T-helper 1 cell treated with Interleukin-12 subunit alpha and Interleukin-12 subunit beta and Interleukin-4 antibody, amounts not matched to agents 30 ng/mL and 1 ng/mL, for 36 hours (primary cell): ENCODE measurements at places on chromosomes 7 and 10. TPM values are rescaled to one million over a fixed set of nuclear protein-coding genes. Genes with fewer than 3 reads are reported as not detected.

The NME8 gene
- not detected in 2 replicates for total RNA-seq

The HOXA4 gene
- total RNA-seq: 0.22 TPM in 1 of 2 replicates, not detected in the other

The SPDYE2 gene
- 0.12 TPM in 1 of 2 replicates, not detected in the other for total RNA-seq

The FGF8 gene
- total RNA-seq: not detected in 2 replicates

The TAS2R3 gene
- 0.88 and 1.4 TPM in 2 replicates for total RNA-seq

The DRGX gene
- not detected in 2 replicates for total RNA-seq

The SLC39A12 gene
- total RNA-seq: not detected in 2 replicates

The SFXN4 gene
- total RNA-seq: 28.0 and 35.1 TPM in 2 replicates

The ZNF138 gene
- total RNA-seq: 8.6 and 9.9 TPM in 2 replicates

The EPHA1 gene
- total RNA-seq: 0.20 and 0.66 TPM in 2 replicates

The MKLN1 gene
- total RNA-seq: 44.2 and 46.1 TPM in 2 replicates

The KIAA1217 gene
- total RNA-seq: 4.6 and 5.3 TPM in 2 replicates

The CHAT gene
- not detected in 2 replicates for total RNA-seq

The LIPJ gene
- total RNA-seq: 0.10 TPM in 1 of 2 replicates, not detected in the other

The NPTX2 gene
- not detected in 2 replicates for total RNA-seq

The TMEM176B gene
- not detected in 2 replicates for total RNA-seq

The CALML5 gene
- total RNA-seq: not detected in 2 replicates

The ELN gene
- total RNA-seq: not detected in 2 replicates

The VIPR2 gene
- 0.54 and 0.56 TPM in 2 replicates for total RNA-seq

The LLCFC1 gene
- total RNA-seq: not detected in 2 replicates

The FAM25G gene
- total RNA-seq: not detected in 2 replicates

The TMEM236 gene
- 0.02 and 0.07 TPM in 2 replicates for total RNA-seq

The FFAR4 gene
- total RNA-seq: not detected in 2 replicates

The PNLIP gene
- total RNA-seq: not detected in 2 replicates

The TMEM213 gene
- 3.7 and 4.6 TPM in 2 replicates for total RNA-seq

The AVPI1 gene
- 0.42 and 0.83 TPM in 2 replicates for total RNA-seq

The NEURL1 gene
- total RNA-seq: 2.2 and 2.3 TPM in 2 replicates

The TAS2R5 gene
- 0.83 and 1.2 TPM in 2 replicates for total RNA-seq

The TLX1 gene
- total RNA-seq: not detected in 2 replicates

The CPEB3 gene
- total RNA-seq: 3.6 and 3.8 TPM in 2 replicates

The TACC2 gene
- not detected in 2 replicates for total RNA-seq

The ZNF503 gene
- total RNA-seq: 0.05 TPM in 1 of 2 replicates, not detected in the other

The MUC12 gene
- total RNA-seq: not detected in 2 replicates

The GDF2 gene
- total RNA-seq: not detected in 2 replicates

The EPDR1 gene
- not detected in 2 replicates for total RNA-seq

The AGBL3 gene
- total RNA-seq: 1.4 and 2.2 TPM in 2 replicates

The HTR7 gene
- total RNA-seq: not detected in 2 replicates

The FBH1 gene
- 67.1 and 68.9 TPM in 2 replicates for total RNA-seq

The EGFR gene
- total RNA-seq: not detected in 2 replicates

The IFIT1B gene
- not detected in 2 replicates for total RNA-seq

The LMTK2 gene
- total RNA-seq: 12.7 and 15.9 TPM in 2 replicates

The KAZALD1 gene
- 0.34 and 0.47 TPM in 2 replicates for total RNA-seq

The CFAP70 gene
- 0.44 and 0.49 TPM in 2 replicates for total RNA-seq

The MICALL2 gene
- total RNA-seq: 0.88 and 2.5 TPM in 2 replicates

The ABCA13 gene
- total RNA-seq: 0.05 and 0.29 TPM in 2 replicates

The ZNF365 gene
- 0.05 TPM in 1 of 2 replicates, not detected in the other for total RNA-seq

The OR2A12 gene
- total RNA-seq: not detected in 2 replicates

The KLLN gene
- 1.0 and 1.1 TPM in 2 replicates for total RNA-seq

The AKR1C2 gene
- not detected in 2 replicates for total RNA-seq

The ENTPD1 gene
- 45.4 and 47.1 TPM in 2 replicates for total RNA-seq

The MINDY4 gene
- 0.66 and 0.78 TPM in 2 replicates for total RNA-seq

The KCP gene
- 0.10 and 0.20 TPM in 2 replicates for total RNA-seq

The FAM241B gene
- total RNA-seq: 9.9 and 10.0 TPM in 2 replicates

The NCF1 gene
- total RNA-seq: 0.96 and 1.4 TPM in 2 replicates

The CLCN1 gene
- 0.07 TPM in 2 replicates for total RNA-seq

The LBX1 gene
- not detected in 2 replicates for total RNA-seq
